Stimulated activated CD4-positive, alpha-beta T cell treated with anti-CD3 and anti-CD28 coated beads, Interleukin-1b, Interleukin-23, amount 100 ng/mL, for 1 hour (primary cell): ENCODE measurements at places on chromosomes 4 and X.

DNA sequence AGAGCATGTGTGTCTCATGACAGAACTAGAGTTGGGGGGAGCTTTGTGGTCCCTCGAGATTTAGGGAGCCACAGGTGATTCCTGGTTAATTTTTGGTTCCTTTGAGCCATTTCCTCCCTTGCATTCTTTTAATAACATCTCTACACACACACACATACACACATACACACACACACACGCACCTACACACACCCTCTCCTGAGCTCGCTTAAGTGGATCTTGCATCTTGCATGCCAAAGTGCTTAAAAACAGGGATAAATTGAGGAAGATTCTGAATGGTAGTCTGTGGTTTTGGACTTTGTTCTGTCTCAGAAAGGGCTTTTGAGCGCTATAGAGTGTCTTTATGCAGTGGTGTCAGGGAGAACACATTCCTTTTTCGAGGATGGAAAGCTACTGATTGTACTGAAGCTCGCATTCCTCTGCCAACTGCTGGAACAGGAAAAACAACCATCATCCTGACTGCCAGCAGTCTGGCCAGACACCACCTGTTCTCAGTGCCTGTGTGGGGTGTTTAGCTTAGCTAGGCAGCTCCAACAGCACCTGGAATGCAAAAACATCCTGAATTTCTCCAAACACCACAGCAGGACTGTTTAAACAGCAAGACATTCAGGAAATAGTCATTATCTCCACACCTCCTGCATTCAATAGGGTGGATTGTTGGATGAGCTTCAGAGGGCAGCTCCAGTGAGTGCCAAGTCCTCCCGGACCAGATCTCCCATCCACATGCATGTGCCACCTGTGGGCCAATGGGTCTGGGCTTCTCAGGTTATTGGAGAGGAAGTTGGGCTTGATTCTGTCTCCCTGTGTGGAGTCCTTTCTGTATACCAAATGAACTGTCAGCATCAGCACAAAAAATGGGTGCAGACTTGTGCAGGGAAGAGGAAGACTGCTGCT is 21.9 kb upstream of the IGFBP7 start:
- DNase-seq = no peak

GRCh38 chrX:70352496-70352895 is 62.6 kb downstream of the KIF4A start:
- no peak for DNase-seq

GRCh38 chr4:54058171-54058570 is 6.2 kb downstream of the CHIC2 start:
- no peak for DNase-seq

- no peak for DNase-seq
Observed at GRCh38 chr4:82983444-82983843, 27.2 kb downstream of the LIN54 start.

DNA sequence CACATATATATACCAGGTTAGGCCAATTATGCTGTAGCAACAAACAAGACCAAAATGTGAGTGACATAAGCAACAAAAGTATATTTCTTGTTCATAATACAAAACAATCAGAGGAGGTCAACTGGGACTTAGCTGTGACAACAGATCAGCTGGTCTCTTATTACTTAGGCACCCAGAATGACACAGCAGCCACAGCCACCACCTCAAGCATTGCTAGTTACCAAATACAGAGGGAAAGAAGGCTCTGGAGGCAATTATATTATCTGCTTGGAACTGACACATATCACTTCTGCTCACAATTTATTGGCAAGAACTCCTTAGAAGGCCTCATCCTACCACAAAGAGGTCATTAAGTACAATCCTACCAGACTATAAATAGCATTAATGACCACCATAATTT is 15.2 kb downstream of the ATOH1 start:
- DNase-seq = no peak

- no peak for DNase-seq
Observed at GRCh38 chr4:6458528-6458927, 13.9 kb downstream of the PPP2R2C start.

DNA sequence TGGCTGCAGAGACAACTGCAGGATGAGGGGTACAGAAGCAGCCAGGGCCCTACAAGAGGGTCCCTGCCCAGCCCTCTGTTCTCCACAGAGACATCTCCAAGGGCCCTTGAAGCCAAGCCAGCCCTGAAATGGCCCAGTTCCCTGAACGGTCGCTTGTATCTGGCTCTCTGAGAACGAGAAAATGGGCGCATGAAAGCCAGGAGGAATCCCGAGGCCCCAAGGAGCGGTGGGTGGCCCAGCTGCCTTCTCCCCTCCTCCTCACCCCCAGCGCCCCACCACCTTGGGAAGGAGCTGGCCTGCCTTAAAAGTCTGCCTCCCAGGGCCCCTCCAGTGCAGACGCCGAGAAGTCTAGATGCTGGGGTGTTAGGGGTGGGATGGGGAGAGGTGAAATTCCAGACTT is 5.7 kb downstream of the ZNF185 start:
- no peak for DNase-seq
